Inflammatory macrophage treated with lipopolysaccharide for 1 hour (primary cell): ENCODE measurements at places on chromosomes 6 and 20.

DNA sequence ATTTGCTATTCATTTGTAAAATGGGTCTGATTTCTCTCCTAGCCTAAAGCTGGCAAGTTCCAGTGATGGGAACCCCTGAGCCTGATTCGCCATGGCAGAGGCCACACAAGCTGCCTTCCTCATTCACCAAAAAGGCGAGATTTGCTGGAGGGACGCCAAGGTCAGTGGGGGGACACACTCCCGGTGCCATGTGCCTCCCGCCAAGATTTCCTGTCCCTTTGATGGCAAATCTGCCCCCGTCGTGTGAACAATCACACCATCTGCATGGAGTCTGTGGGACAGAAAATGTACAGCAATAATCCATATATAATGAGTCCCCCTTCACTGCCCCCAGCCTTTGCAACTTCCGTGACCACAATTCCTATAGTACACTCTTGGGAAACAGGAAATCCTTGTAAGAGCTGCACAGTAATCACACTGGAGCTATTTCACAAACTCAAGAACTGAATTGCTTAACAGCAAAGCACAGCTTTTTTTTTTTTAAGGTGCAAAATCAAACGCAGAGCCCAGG lies 15.7 kb upstream of the IGF2R start:
- DNase-seq = peak; percentile 86

DNA sequence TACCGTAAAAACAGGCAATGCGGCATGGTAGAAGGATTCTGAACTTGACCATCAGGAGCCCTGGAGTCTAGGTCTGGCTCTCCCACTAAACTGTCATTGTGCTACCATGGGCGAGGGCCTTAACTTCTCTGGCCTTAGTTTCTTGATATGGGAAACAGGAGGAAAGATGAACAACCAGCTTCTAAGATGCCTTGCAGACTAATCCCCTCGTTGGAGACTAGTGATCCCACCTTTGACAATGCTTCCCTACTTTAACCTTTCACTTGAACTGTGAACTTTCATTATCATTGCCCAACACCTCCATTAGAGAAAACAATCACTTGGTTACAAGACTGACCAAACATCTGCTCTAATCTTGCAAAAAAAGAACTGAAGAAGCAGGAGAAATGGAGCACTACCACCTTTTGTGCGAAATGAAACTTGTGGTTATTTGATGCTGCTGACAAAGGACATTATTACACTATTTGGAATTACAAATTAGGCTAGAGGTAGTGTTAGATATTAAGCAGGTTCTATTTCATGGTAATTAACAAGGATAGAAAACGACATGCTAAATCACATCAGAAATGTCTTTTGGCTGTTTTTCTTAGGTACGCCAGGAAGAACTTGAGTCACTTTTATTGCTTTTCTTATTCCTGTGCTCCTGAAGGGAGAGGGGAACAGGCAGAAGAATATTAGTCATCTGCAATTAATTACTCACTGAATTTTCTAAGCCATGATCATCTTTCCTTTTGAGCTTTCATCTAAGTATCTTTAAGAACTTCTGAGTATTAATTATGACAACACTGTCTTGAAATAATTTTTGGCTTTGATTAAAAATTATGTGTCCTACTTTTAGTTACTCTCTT lies 39.1 kb upstream of the ARHGAP18 start:
- DNase-seq = no peak

- peak; percentile 7 for DNase-seq
These were observed 29.4 kb upstream of the RPS6KA2 start for GRCh38 chr6:166656230-166657151.

GRCh38 chr6:166005401-166005943 lies 162.2 kb downstream of the TBXT start:
- DNase-seq = no peak

DNA sequence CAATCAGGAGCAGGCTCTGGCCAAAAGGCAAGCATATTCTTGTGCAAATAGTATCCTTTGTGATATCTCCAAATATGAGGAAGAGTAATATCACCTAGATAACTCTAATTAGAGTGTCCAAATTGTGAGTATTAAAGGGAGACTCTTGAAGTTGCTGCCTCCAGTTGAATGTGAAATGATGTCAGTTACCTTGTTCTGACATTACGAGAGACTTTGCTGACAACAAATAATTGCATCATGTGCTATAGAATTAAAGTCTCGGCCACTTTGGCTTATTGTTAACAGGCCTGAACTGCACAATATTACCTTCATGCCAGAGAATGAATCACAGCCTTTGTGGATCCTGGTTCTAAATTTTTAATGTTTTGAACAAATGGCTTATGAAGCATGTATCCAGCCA lies 106.5 kb downstream of the AIG1 start:
- DNase-seq = no peak

DNA sequence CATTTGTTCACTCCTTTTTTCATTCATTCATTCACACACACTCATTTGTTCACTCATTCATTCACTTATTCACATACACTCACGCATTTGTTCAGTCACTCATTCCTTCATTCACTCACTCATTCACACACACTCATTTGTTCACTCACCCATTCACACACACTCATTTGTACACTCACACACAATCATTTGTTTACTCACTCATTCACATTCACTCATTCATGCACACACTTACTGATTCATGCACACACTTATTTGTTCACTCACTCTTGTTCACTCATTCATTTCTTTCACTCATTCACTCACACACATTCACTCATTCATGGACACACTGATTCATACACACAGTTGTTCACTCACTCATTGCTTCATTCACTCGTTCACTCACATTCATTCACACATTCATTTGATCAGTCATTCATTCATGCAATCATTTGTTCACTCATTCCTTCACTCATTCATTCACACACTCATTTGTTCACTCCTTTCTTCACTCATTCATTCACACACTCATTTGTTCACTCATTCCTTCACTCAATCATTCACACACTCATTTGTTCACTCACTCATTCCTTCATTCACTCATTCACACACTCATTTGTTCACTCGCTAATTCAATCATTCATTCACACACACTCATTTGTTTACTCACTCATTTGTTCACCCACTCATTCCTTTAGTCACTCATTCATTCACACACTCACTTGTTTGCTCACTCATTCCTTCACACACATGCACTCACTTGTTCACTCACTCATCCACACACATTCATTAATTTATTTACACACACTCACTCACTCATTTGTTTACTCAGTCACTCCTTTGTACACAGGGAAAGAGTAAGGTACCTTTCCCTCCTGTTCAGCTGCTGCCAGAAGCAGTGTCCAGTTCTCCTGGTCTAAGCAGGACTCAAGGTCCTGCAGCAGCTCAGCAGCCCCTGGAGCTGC lies 50.7 kb upstream of the BHLHE23 start:
- no peak for DNase-seq

GRCh38 chr20:21656308-21657067 lies 49.0 kb upstream of the PAX1 start:
- DNase-seq = no peak

DNA sequence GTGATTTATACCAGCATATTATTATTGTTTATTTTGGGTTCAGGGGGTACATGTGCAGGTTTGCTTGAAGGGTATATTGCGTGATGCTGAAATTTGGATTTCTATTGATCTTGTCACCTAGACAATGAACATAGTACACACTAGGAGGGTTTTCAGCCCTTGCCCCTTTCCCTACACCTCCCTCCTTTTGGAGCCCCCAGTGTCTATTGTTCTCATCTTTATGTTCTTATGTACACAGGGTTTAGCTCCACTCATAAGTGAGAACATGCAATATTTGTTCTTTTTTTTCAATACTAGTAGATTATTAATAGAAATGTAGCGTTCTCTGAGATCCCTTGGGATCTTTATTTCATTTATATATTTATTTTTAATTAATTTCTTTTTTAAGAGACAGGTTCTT lies 79.2 kb upstream of the MRAP2 start:
- DNase-seq = no peak

- no peak for DNase-seq
These were observed 81.4 kb downstream of the CD164 start for GRCh38 chr6:109300874-109301273.

DNA sequence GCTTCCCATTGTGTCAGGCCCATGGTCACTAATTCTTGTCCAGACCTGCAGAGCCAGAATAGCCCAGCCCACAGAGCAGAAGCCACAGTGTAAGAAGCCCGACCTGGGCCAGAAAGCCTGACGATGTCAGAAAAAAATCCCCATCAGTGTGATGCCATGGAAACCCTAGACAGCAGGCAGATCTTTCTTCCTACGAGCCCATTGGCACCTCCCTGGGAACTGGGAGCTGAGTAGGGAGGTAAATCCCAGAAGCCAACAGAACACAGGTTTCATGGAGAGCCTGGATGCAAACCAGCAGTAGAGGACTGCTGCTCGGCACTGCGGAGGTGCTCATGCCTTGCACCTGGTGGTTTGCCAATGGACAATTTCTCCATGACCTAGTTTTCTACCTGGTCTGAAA lies 82.2 kb upstream of the SLC22A16 start:
- DNase-seq = no peak

GRCh38 chr20:21322921-21323331 lies 19.8 kb downstream of the XRN2 start:
- DNase-seq = no peak

GRCh38 chr6:20061952-20062351 lies 150.3 kb downstream of the MBOAT1 start:
- DNase-seq = no peak

DNA sequence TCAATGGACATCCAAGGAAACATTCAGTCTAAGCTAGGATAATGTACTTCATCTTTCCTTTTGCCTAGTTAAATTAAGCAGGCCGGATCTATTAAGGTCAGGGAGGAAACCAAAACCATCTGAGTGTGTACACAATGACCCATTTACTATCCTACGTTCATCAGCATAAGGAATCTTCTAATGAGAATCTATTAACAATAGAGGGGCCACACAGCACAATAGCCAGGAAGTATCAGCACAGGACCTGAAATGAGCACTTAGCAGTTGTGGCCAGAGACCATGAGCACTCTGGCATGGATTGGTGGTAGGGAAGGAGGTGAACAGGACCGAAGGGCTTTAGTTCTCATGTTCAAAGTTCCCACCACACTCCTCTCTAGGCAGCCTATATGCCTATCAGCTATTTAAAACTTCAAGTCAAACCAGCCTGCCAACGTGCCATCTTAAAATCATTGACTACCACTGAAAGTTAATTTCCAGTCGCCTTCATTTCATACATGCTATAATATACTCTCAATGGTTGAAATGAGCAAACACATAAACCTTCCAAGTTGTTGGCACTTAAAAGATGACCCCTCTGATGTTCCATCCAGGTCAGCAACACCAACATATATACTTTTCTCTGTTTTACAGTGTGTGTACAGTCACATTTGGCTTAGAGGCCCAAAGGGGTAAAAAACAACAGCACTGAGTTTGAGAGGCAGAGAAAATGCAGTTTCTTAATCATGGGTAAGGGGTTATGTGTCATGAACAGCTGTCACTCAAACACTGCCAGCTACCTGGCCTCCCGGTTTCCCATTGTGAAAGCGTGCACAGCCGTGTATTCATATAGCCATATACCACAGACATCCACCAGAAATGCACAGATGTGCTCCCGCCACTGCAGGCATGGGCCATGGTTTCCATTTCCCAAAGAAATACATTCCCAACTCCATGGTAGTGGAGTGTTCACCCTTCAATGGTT lies 184.3 kb downstream of the TBXT start:
- DNase-seq = no peak

DNA sequence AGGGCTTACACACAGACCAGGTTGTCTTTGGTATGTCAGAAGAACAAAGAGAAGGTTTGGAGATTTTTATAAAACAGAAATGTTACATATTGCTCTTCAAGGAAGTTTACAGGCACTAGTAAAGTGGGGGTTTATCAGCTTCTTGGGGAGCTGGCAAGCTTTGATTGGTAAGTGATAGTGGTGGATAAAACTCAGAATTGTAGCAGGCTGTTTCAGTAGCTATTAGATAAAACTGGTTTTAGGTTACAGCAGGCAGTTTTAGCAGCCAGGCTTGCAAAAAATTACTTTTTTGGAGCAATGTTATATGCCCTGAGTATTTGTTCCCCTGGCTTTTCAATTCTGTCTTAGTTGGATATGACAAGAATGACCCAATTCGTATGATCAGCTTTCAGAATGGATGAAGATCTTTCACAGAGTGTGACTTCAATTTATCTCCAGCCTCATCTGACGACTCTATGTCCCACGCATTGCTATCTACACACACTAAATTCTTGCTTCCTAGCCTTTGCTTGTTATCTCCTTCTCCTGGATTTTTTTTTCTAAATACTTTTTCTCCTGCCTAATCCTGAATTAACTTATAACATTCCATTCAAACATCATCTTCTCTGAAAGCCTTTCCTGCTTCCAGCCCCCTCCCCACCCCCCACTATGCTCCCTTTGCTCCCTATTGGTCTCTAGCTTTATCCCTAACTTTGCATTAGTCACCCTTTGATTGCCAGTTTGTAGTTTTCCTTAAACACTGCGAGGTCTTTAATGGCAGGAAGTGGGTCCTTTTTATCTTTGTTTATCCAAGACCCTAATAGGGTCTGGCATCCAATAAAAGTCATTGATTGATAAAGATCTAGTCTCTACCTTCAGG lies 1.0 kb upstream of the TOMM34 start:
- no peak for DNase-seq

DNA sequence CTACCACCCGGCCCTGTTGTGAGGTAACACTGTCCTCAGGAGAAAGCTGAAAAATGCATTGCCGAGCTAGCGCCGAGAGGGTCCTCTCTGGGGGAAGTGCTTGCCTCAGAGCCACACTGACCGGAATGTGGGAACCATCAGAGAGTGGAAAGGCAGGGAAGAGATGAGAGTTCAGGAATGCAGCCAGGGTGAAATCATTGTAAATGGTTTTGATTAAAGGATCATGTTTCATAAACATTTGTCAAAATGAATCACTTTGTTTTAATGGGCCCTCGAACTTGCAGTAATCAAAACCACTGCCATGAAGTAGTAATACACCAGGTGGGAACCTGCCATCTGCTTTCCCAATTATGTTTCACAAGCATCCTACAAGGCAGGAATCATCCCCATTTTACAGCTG lies 16.9 kb upstream of the IL17F start:
- DNase-seq = no peak

DNA sequence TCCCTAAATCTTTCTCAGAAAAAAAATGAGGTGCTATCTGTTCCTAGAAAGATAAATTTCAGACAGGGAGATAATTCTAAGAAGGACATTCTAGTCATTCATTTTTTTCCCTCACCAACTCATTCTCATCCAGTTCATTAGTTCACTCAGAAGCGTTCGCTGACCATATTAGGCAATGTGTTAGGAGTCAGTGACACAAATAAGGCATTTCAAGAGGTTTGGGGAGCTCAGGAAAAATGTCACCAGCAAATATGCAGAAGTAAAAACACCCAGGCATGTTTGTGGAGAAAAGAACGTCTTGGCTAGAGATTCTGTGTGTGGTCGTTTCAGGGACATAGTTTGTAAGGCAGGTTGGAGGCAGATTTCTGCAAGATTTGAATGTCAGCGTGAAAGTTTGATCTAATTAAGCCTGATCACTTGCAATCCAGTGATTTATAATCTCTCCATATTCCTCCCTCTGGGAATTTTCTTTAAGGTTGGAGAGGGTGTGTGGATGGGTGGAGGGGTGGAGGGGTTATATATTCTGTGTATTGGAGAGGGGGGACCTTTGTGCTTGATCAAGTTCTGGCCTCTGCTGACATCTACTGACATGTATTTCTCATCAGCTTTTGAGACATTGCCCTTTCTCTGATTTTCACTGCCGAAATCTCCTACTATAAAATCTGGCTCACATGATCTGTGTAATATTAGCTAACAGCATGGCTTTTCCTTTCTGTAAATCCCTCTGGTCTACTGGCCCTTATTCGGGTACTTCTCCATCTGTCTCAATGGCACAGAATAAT lies 3.6 kb downstream of the MYCT1 start:
- no peak for DNase-seq
